ENCODE measurements at places on chromosomes 3 and 15.

GRCh38 chr3:58688574-58688973 is 22.0 kb upstream of the FAM3D start:
- no peak for DNase-seq

DNA sequence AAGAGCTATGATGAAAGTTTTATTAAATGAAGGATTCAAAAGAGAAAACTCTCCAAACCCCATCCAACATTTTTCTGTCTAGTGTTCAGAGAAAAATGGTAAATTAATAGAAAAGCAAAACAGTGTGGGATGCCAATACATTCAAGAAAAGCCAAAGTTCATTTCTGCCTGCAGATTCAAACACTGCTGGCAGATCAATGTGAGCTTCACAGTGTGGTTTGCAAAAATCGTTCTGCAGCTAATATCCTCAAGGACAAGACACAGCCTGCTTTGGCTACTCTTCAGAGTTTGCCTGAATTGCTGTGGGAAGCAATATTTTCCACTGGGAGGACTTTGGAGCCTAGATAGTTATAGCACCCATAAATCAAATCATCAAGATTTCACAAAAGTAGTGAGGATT is 619.9 kb upstream of the SUCLG2 start:
- DNase-seq: no peak

- DNase-seq: no peak
Observed at GRCh38 chr15:49906966-49907365, 212.1 kb downstream of the ATP8B4 start.

DNA sequence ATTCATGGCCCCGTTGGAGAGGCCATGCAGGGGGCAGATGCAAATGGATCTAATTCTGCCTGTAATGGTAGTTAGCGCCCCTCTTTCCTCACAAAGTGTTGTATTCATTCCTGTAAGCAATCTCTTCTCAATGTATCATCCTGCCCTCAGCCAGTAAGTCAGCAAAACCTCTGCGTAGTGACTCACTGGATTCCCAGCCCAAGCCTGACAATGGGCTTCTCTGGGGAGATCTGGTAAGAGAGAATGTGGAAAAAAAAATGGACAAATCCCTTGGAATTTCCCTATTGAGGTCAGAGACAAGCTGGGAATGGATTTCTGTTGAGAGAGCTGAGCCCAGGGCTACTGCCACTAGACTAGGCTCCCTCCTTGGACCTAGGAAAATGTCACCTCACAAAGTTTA is 25.4 kb downstream of the ADPGK start:
- no peak for DNase-seq

DNA sequence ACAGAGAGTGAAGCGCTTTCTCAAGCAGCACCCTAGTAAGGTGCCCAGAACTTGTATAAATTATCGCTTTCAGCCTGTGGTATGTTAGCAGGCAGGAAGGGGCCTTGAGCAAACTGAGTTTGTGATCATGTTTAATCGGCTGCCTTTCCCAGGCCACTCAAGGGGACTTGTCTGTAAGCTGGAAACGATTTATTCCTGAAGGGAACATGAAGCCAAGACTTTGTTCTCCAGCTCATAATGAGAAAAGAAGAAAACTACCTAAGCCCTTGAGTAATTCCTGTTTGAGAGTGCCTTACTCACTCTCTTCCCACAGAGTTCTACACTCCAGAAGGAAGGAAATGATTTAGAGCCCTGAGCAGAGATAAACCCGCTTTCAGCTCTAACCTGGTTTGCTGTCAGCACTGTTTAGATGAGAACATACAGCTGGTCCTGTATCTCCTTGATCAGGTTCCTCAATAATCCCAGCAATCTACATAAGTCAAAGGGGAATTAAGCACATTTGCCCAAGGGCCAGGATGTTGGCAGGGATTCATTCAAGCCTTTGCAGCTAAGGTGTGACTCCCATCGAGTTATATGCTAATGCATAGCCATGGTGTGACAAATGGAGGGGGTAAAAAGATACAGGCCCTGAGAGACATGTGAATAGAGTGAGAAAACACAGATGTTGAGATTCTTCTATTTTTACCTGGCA is 187.7 kb upstream of the SLC24A5 start:
- DNase-seq: no peak

- no peak for DNase-seq
Observed at GRCh38 chr3:179967622-179968021, 69.1 kb downstream of the PEX5L start.

Measured in spleen (tissue), 13 donors.